ENCODE measurements at places on chromosomes 3 and 15. TPM values are rescaled to one million over a fixed set of nuclear protein-coding genes. Genes with fewer than 3 reads are reported as not detected.

Gene SLC38A3
- total RNA-seq = 242 TPM

Gene RPL14
- 638 TPM for total RNA-seq

Gene CORO2B
- 0.35 TPM for total RNA-seq

Gene CATSPER2
- total RNA-seq = 1.8 TPM

Gene STRIT1
- not detected for total RNA-seq

Gene REC114
- not detected for total RNA-seq

Gene SV2B
- total RNA-seq = 0.60 TPM
